Right atrium auricular region (tissue), 2 donors: ENCODE measurements at places on chromosomes 3 and 15.

- H3K27me3 ChIP-seq: no peaks in the 10 kb centered on the region
- H3K4me3 ChIP-seq: no peak overlapping the region
- H3K36me3 ChIP-seq: peaks cover 28% of the 10 kb centered on the region
- H3K4me1 ChIP-seq: peaks cover 2% of the 10 kb centered on the region
- H3K27ac ChIP-seq: no peak overlapping the region
- DNase-seq: no peak
These were observed 6.4 kb downstream of the DUT start for GRCh38 chr15:48337607-48338006.

GRCh38 chr3:115450036-115450435 is 173.3 kb upstream of the GAP43 start:
- no peaks in the 10 kb centered on the region for H3K4me1 ChIP-seq
- no peaks in the 10 kb centered on the region for H3K27me3 ChIP-seq
- no peaks in the 10 kb centered on the region for H3K36me3 ChIP-seq
- DNase-seq: no peak
- H3K4me3 ChIP-seq: no peak overlapping the region
- H3K27ac ChIP-seq: no peak overlapping the region

DNA sequence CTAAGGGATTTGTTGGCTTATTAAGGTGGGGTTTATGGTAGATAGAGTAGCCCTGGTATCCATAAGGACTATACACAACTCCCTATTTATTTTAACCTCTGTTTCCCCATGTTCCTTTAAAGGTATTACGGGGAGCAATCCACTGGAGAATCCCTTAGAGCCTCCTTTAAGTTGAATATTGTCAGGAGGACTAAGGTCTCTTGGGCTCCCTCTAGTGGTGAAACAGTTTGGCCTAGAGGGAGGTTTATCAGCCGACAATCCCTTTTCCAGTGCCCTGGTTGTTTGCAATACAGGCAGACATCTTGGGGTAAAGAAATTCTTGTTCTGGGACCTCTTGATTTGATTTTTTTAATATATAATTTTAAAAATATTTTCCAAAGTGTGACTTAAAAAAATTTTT is 12.9 kb downstream of the OPA1 start:
- no peak overlapping the region for H3K27ac ChIP-seq
- H3K4me3 ChIP-seq: no peak overlapping the region
- H3K27me3 ChIP-seq: no peaks in the 10 kb centered on the region
- peak; percentile 70 for DNase-seq
- H3K4me1 ChIP-seq: no peaks in the 10 kb centered on the region

DNA sequence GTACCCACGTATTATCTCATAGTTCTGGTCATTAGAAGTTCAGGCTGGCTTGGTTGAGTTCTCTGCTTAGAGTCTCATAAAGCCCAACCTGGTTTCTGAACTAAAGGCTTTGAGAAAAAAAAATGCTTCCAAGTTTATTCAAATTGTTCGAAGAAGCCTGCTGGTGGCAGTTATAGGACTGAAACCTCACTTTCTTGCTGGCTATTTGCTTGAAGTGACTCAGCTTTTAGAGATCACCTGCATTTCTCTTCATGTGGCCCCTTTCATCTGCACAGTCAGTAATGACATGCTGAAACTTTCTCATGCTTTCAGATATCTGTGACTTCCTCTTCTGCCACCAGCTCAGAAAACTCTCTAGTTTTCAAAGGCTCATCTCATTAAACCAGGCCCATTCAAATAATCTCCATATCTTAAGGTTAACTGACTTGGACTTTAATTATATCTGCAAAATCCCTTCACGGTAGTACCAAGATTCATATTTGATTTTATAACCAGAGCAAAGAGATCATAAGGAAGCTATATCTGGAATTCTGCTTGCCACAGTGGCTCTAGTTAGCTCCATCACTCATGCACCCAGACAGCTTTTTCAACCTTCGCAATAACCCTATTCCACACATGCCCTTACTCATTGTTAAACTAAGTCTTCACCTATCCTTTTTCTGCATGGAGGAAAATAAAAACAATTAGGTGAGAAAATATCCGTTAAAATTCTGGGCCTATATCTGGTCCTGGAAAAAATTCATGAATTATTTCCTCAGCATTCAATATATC is 433.8 kb upstream of the CBLB start:
- H3K27ac ChIP-seq: no peak overlapping the region
- no peaks in the 10 kb centered on the region for H3K4me1 ChIP-seq
- H3K36me3 ChIP-seq: no peaks in the 10 kb centered on the region
- H3K27me3 ChIP-seq: no peaks in the 10 kb centered on the region

- no peak for DNase-seq
- H3K4me1 ChIP-seq: no peaks in the 10 kb centered on the region
- no peaks in the 10 kb centered on the region for H3K36me3 ChIP-seq
- H3K27me3 ChIP-seq: no peaks in the 10 kb centered on the region
- H3K27ac ChIP-seq: no peak overlapping the region
These were observed 223.6 kb upstream of the GAP43 start for GRCh38 chr3:115399750-115400149.

DNA sequence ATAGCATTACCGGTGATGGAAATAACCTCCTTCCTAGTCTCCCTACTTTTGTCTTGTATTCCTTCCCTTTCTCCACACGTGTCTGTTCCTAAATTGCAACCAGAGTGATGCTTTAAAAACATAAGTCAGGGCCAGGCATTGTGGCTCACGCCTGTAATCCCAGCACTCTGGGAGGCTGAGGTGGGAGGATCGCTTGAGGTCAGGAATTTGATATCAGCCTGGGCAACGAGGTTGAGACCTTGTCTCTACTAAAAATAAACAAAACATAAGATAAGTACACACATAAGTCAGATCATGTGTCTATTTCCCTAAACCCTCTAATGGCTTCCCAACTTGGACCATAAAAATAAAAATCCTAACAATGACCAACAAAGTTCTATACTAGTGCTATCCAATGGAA is 18.4 kb downstream of the ARMC8 start:
- H3K4me3 ChIP-seq: no peak overlapping the region
- no peaks in the 10 kb centered on the region for H3K36me3 ChIP-seq
- peaks cover 26% of the 10 kb centered on the region for H3K4me1 ChIP-seq
- no peaks in the 10 kb centered on the region for H3K27me3 ChIP-seq

DNA sequence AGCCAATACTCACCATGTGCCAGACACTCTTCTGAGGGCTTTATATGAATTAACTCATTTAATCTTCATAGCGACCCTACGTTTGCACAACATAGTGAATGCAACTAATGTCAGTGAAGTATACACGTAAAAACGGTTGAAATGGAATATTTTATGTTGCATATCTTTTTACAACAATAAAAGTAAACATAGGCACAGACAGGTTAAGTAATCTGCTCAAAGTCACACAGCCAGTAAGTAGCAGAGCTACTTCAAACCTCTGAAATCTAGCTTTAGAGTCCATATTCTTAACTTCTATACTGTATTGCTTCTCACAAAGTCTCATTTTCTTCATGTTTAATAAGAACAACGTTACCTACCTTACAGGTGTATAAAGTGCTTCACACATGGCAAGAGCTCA is 1.6 kb downstream of the SEC11A start:
- peaks cover 25% of the 10 kb centered on the region for H3K4me1 ChIP-seq
- H3K27me3 ChIP-seq: no peaks in the 10 kb centered on the region
- peaks cover 22% of the 10 kb centered on the region for H3K36me3 ChIP-seq
- H3K4me3 ChIP-seq: peak overlapping the region; percentile 3
- no peak for DNase-seq

DNA sequence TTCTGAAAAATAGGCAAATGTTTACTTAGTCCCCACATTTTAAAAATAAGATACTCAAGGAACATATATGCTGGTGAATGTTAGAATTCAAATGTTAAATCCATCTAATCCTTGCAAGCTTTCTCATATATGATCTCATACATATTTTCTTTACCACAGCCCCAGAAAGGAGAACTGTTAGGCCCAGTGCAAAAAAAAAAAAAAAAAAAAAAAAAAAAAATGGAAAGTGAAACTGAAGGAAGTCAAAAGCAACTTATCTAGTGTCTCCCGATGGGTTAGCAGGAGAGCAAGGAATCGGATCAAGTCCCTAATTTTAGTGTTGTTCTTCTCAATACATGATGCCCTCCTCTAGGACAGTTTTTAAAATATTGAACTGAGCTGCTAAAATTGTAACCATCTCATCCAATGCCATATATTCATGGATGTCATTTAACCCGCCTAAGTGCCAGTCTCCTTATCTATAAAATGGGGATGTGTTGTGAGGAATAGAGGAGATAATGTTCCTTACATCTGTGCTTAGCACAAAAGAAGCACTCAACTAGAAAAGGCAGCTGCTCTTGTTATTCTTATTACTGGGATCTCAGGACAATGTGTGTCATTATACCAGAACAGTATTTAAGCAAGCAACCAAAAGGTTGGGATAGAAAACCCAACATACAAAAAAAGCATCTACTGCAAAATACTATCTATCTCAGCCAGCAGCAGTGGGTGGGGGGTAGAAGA is 279.7 kb downstream of the MAGI1 start:
- H3K27ac ChIP-seq: no peak overlapping the region
- no peaks in the 10 kb centered on the region for H3K27me3 ChIP-seq
- DNase-seq: no peak
- H3K4me1 ChIP-seq: peaks cover 4% of the 10 kb centered on the region

DNA sequence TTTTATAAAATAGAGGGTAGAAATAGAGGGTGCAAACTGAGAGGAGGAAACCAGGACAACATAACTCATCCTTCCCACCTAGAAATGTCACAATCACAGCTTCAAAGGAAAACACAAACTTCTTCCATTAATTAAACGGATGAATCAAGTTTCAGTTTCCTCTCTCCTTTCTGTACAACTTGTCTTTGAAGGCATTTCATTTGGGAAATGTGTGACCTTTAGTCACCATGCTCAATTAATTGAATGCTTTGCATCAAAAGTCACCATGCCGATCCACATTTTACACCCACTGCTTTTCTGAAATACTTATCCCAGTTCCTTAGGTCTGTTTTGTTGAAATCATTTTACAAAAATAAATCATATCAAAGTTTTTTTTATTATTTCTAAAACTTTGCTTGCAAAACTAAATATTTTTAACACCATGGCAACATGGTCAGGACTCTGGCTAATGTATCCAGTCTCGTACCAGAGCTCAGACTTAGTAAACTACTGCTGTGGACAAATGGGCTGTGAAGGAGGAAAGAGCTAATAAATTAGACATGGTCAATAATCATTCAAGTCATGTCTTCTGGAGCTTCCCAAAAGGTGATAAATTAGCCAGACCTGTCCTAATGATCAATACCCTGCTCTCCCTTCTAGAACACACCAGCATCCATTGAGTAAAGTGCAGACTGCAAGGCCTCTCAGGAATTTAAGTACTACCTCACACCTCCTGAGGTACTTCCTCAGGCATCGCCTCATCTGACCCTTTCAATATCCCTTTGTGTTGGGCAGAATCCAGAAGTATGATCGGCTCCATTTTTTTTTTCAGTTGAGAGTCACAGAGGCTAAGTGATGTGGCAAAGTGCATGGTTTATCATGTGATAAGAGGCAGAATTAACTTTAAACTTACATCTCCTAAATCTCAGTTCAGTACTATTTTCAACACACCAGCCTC is 161.3 kb downstream of the GREM1 start:
- no peak overlapping the region for H3K27ac ChIP-seq
- no peaks in the 10 kb centered on the region for H3K36me3 ChIP-seq
- H3K27me3 ChIP-seq: no peaks in the 10 kb centered on the region
- DNase-seq: no peak

GRCh38 chr3:149575961-149576564 is 81.8 kb downstream of the WWTR1 start:
- H3K4me1 ChIP-seq: no peaks in the 10 kb centered on the region
- no peak overlapping the region for H3K4me3 ChIP-seq
- peak overlapping the region; percentile 73 for H3K27ac ChIP-seq
- H3K36me3 ChIP-seq: no peaks in the 10 kb centered on the region

GRCh38 chr3:9786209-9786739 is 6.0 kb downstream of the TADA3 start:
- H3K27ac ChIP-seq: no peak overlapping the region
- no peak overlapping the region for H3K4me3 ChIP-seq
- H3K4me1 ChIP-seq: peaks cover 7% of the 10 kb centered on the region

DNA sequence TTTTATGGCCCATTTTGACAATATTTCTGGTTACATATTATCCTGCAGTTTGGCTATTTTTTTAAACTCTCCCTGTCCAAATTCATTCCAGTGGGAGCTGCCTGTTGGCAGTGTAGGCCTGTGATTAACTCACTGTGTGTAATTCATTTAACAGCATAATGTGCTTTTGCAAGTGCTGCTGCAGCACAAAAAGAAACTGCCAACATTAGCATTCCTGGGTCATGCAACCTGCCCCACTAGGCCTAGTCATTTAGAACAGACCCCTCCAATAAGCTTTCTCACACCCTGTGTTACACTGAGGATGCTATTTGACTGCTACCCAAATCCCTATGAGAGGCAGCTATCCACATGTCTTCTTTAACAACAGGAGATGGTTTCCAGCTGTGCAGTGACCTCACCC is 251.2 kb upstream of the UBE2E2 start:
- no peak overlapping the region for H3K27ac ChIP-seq
- no peaks in the 10 kb centered on the region for H3K27me3 ChIP-seq
- no peak overlapping the region for H3K4me3 ChIP-seq

DNA sequence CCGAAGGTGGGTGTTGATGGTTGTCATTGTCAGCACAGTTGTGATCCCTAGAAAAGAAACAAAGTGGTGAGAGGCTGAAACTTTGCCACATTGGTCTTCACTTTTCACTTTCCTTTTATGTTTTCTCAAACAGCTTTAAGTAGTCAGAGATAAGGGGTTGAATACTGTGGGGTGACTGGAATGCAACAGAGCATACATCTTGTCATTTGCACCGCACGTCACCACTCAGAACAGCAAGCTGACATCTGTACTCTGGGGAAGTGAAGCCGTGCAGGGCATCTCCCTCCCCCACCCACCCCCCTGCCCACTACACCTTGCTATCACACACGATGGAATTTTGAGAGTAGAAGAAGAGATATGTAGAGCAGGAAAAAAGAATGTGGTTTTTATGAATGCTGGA is 211.7 kb downstream of the GABRB3 start:
- no peak overlapping the region for H3K4me3 ChIP-seq
- no peaks in the 10 kb centered on the region for H3K4me1 ChIP-seq
- H3K27me3 ChIP-seq: no peaks in the 10 kb centered on the region
- DNase-seq: no peak
- H3K27ac ChIP-seq: no peak overlapping the region

GRCh38 chr3:16511681-16512434 is 1.6 kb downstream of the RFTN1 start:
- H3K27ac ChIP-seq: peak overlapping the region; percentile 85
- H3K36me3 ChIP-seq: no peaks in the 10 kb centered on the region
- peak overlapping the region; percentile 60 for H3K4me3 ChIP-seq
- H3K4me1 ChIP-seq: peaks cover 79% of the 10 kb centered on the region
- no peaks in the 10 kb centered on the region for H3K27me3 ChIP-seq

- no peaks in the 10 kb centered on the region for H3K36me3 ChIP-seq
- H3K27me3 ChIP-seq: no peaks in the 10 kb centered on the region
- no peaks in the 10 kb centered on the region for H3K4me1 ChIP-seq
- DNase-seq: no peak
- no peak overlapping the region for H3K4me3 ChIP-seq
These were observed 28.3 kb upstream of the COLQ start for GRCh38 chr3:15549846-15550245.

GRCh38 chr3:2653706-2654105 is 456.5 kb downstream of the IL5RA start:
- H3K36me3 ChIP-seq: no peaks in the 10 kb centered on the region
- no peak overlapping the region for H3K4me3 ChIP-seq
- no peak for DNase-seq
- H3K4me1 ChIP-seq: no peaks in the 10 kb centered on the region
- H3K27me3 ChIP-seq: no peaks in the 10 kb centered on the region

- H3K4me1 ChIP-seq: peaks cover 28% of the 10 kb centered on the region
- DNase-seq: no peak
- H3K27ac ChIP-seq: peak overlapping the region; percentile 58
- no peaks in the 10 kb centered on the region for H3K36me3 ChIP-seq
These were observed 18.2 kb downstream of the PIF1 start for GRCh38 chr15:64807051-64807749.

- H3K4me1 ChIP-seq: no peaks in the 10 kb centered on the region
- H3K36me3 ChIP-seq: peaks cover 5% of the 10 kb centered on the region
- no peak for DNase-seq
- H3K27me3 ChIP-seq: no peaks in the 10 kb centered on the region
- H3K27ac ChIP-seq: peak overlapping the region; percentile 77
These were observed 60.1 kb downstream of the MGLL start for GRCh38 chr3:127762077-127762786.
